ENCODE measurements at places on chromosomes 1 and 21.

GRCh38 chr1:183702087-183702812 is 49.1 kb upstream of the APOBEC4 start:
- no peak for DNase-seq

DNA sequence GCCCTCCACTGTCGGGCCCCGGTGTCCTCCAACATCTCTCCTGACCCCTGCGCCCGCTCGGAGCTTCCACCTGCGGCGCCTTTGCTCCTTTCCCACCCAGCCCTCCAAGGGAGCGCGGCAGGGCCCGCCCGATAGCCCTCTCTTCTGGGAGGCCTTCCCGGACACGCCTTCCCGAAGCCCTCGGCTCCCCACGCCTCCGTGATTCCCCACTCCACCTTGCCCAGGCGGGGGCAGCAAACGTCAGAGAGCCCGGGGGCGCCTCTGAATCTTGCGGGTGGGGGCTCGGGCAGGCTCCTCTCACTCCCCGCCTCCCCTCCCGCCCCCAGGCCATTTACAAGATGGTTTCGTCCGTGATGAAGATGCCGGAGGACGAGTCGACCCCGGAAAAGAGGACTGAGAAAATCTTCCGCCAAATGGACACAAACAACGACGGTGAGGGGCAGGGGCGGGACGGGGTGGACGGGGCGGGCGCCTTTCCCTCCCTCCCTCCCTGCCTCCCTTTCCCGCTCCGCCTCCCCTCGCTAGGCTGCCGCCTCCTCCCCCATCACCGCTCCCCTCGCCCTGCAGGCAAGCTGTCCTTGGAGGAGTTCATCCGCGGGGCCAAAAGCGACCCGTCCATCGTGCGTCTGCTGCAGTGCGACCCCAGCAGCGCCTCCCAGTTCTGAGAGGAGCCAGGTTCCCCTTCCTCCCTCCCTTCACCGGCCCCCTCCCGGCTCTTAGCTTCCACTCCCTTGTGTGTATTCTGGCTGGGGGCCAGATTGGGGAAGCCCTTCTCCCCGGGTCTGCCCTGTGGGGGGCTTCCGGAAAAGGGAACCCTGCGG is 7.1 kb downstream of the HPCA start:
- no peak for DNase-seq

GRCh38 chr1:209767706-209768105 is 11.9 kb downstream of the TRAF3IP3 start:
- no peak for DNase-seq

GRCh38 chr1:232438476-232438875 is 191.5 kb downstream of the SIPA1L2 start:
- no peak for DNase-seq

DNA sequence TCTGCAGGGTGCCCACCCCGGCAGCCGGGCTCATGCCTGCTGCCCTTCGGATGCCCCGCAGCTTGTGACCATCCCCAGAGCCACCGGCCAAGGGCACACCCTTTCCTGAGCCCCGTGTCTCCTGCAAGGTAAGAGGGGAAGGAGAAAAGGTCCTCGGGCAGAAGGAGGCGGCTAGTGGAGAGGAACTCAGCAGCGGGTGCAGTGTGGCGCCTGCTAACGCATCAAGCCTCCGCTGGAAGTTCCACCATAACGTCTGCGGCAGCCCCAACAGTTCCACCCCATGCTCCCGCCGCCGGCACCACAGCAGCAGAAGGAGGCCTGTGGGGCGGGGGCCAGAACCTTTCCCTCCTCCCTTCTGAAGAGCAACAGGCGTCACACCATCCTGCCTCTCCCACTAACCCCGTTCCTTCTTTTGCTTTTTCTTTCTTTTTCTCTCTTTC is 990 bp downstream of the VWA5B1 start:
- DNase-seq, result no peak

DNA sequence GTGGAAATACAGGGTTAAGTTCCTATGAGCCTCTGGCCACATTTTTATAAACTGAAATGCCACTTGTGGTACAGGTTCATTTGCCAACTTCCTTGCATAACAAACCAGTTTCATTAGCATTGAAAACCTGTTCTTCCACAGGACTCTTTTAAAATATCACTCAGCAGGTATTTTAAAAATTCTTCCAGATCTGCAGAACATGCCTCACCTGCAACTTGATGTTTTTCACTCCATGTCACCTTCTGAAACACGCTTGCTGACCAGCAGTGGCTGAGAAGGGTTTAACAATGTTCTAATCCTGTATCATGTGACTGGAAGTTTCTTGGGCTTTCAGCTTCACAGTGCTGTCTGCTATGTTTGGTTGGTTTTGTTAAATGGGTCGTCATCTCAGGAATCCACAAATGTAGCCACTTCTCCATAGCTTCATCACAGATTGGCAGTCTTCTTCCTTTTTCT is 17.6 kb upstream of the CBR3 start:
- DNase-seq, result no peak

GRCh38 chr1:230861970-230862595 is 6.2 kb downstream of the C1orf198 start:
- DNase-seq, result no peak

- peak; percentile 9 for DNase-seq
These were observed 522.9 kb downstream of the LRRIQ3 start for GRCh38 chr1:73674945-73675561.

GRCh38 chr1:210747890-210748289 is 386.1 kb downstream of the KCNH1 start:
- DNase-seq, result no peak

GRCh38 chr1:18649693-18650370 is 19.2 kb downstream of the PAX7 start:
- no peak for DNase-seq

DNA sequence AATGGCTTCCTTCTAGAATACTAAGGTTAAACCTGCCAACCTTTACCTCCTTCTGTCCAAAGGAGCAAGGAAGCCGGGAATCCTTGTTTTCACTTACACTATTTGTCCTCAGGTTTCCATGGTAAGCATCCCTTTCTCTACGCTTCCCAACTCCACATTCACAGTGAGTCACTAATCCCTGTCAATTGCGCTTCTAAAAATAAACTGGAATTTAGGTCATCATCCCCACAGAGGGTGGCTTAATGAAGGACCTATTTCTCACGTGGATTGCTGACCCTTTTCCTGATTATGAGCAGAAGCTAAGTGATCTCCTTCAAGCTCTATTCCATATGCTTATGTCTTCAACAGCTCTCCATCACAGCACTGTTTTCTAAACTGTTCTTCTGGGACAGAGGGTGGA is 39.9 kb upstream of the ABCA4 start:
- no peak for DNase-seq

DNA sequence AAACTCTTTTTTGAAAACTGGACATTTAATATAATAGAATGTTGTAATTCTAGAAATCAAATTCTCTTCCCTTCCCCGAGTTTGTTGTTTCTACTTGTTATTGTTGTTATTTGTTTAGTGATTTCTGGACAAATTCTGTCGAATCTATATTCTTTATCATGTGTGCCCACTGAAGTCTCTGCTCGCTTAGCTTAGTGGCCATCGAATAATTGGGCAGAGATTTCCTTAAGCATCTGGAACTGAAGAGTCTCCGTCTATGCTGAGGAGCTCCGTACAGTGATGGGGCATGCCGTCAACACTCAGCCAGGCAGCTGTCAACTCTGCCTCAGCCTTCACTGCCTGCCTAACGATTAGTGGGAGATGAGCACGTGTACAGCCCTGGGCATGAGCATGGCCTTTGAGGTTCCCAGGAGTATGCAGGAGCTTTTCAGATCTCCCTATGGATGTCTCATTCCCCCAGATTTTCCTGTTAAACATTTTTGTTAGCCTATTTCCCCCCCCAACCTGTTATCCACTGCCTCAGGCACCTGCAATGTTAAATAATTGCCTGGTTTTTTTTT is 66.8 kb downstream of the SLX9 start:
- DNase-seq, result no peak

- no peak for DNase-seq
These were observed 64.2 kb downstream of the POFUT2 start for GRCh38 chr21:45223236-45224185.

GRCh38 chr1:63906047-63906704 is 132.4 kb downstream of the ROR1 start:
- DNase-seq, result no peak

DNA sequence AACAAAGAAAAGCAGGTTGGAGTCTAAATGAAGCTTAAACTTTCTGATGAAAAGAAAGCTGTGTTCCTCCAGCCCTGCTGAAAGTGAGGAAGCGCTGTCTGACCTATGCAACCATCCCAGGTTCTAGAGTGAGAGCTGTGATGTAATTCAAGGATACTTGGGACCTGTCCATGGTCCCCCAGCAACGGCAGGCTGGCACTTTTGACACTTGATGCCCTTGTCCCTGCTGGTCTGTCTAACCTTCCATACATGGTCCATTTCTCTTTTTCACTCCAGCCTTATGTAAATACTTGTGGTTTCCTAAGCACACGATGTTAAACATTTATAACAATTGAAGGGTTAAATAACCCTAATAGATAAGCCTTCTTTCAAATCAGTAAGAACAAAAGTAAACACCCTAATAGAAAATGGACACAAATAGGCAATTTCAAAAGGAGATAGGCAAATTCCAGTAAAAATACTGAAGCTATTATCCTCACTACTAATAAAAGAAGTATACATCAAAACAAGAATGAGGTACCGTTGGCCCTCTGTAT is 17.7 kb upstream of the KDM4A start:
- DNase-seq, result peak; percentile 97
